ENCODE measurements at places on chromosomes 6 and 20.

DNA sequence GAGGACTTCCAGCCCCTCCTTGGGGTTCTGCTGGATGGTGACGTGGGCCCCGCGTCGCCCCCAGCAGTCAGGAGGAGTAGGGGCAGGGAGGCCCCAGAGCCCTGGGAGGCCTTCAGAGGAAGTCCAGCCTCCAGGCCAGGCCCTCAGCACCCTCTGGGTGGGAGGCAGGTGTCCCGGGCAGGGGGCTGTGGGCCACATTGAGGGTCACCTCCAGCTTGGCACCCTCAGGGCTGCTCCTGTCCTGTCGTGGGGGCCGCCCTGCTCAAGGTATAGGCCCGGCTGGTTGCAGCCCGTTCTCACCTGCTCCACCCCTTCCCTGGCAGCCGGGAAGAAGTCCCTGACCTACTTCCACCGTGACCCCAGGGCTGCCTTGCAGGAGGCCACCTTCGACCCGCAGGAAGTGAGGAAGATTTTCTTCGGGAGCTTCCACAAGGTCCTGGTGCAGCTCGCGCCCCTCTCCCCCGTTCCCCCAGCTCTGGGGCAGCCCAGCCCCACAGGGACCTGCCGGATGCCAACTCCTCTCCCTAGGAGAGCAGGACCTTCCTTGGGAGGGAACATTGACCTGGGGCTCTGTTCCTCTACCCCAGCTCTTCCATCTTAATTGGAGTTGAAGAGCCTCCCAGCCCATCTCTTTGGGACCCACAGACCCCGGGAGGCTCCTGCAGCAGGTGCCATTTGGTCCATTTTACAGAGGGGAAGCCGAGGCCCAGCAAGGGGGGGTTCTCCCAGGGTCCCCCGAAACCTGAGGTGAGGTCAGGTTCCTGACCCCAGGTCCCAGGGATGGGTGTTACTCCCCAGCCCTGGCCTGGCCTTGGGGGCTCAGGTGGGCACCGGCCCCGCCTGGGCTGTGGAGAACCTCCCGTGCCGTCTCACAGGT lies 26.4 kb downstream of the COL20A1 start:
- DNase-seq, result peak; percentile 18

GRCh38 chr20:32010101-32010500 lies at the start of gene CCM2L:
CCM2L (plus strand) TSS chr20:32010438; CDS start chr20:32010455, 17 bp downstream.
- DNase-seq, result no peak

GRCh38 chr6:14518515-14519217 lies 401.1 kb downstream of the CD83 start:
- DNase-seq, result no peak

DNA sequence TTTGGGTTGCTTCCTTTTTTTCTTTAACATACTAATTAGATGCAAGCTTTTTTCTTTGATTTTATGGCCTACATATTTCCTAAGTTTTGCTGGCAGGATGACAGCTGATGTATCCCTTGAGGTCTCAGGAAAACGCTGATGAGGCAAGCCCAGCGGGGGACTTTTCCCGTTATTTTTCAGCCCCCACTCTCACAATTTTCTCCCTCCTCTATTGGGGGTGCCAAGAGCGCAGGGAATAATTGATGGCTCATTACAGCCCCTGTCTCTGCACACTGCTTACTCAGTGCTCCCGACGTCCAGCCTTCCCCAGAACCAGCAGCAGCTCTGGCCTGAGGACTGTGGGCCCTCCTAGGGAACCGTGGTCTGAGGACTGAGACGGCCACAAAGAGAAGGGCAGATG lies 38.6 kb upstream of the VSTM2L start:
- no peak for DNase-seq

GRCh38 chr6:119586250-119586882 lies 236.8 kb upstream of the MAN1A1 start:
- DNase-seq, result no peak

DNA sequence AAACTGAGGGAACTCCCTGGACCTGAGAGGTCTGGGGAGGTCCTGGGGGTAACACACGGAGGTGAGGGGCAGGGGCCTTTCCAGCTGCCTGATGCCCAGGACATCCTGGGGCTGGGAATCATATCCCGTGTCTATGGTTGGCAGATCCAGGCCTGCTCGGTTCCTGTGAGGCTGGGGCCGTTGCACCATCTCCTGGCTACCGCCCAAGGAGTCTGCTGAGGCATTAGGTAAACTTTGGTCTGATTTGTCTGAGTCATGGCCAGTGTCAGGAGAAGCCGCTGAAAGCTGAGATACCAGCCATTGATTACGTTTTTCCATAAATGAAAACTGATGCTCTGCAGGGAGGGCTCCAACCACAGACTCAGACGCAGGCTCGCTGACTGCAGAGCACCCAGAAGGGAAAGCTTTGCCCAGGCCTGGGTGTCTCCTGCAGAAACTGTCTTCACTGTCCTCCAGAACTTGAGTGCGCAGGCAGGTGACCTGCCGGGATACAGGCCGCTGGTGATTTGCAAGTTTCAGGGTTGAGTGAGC lies 14.2 kb downstream of the TRAF3IP2 start:
- no peak for DNase-seq

GRCh38 chr6:36095497-36096391 lies 34.6 kb upstream of the MAPK13 start:
- no peak for DNase-seq

DNA sequence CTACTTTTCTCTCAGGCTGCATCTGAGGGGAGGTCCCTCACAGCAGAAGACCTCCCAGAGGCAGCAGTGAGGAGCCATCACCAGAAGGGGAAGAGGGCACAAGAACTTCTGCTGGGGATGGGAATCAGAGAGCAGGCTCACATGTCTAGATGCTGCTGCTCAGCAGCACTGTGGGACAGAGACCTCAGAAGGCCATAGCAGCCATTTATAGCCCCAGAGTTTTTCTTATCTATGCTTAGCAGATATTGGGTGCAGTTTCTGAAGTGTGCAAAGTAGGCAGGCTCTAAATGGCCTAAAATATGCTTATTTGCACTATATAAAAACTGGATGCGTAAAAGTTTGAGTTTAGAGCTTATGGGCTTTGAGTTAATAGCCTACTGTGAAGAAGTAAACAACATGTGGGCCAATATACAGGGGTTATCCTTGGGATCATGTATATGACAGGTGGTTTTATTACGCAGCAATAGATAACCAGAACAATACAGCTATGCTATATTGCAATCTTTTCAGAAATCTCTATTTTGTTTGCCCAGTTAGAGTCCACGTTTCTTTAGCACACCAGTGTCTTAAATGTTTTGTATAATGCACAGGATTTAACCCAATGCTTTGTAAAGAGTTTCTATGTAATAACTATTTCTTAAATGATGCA lies 60.2 kb upstream of the TMEM244 start:
- no peak for DNase-seq

- no peak for DNase-seq
Observed at GRCh38 chr6:47043286-47043685, 1.2 kb upstream of the ADGRF1 start.

- no peak for DNase-seq
Observed at GRCh38 chr6:16824845-16825685, 63.8 kb upstream of the ATXN1 start.

DNA sequence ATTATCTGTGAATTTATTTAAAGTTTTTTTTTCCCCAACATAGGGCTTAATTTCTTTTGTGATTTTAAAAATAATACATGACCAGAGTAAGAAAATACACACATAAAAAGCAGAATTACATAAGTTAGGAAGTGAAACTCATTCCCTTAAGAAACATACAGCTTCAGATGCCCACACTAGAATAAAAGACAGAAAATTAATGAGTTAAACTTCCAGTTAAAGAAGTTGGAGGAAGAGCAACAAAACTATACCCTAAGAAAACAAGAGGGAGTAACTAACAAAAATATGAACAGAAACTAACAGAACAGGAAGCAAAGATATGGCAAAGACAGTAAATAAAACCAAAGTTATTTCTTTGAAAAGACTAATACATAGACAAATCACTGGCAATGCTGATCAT lies 107.6 kb upstream of the CEP85L start:
- no peak for DNase-seq

GRCh38 chr6:151630991-151631655 lies 137.3 kb downstream of the CCDC170 start:
- no peak for DNase-seq

DNA sequence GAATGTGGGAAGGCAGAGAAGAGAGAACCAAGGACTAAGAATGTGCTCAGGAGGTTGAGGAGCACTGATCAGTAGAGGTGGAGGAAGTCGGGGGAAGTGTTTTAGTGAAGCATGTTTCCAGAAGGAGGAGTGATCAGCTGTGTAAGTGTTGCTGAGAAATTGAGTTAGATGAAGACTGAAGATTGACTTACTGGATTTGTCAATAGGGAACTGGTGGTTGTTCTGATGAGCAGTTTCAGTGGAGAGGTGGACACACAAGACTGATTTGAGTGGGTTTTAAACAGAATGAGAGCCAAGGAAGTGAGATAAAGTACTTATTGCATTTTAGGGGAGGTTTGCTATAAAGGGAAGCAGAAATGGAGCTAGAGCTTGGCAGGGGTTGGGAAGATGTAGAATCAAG lies 182.6 kb downstream of the CDKAL1 start:
- no peak for DNase-seq

DNA sequence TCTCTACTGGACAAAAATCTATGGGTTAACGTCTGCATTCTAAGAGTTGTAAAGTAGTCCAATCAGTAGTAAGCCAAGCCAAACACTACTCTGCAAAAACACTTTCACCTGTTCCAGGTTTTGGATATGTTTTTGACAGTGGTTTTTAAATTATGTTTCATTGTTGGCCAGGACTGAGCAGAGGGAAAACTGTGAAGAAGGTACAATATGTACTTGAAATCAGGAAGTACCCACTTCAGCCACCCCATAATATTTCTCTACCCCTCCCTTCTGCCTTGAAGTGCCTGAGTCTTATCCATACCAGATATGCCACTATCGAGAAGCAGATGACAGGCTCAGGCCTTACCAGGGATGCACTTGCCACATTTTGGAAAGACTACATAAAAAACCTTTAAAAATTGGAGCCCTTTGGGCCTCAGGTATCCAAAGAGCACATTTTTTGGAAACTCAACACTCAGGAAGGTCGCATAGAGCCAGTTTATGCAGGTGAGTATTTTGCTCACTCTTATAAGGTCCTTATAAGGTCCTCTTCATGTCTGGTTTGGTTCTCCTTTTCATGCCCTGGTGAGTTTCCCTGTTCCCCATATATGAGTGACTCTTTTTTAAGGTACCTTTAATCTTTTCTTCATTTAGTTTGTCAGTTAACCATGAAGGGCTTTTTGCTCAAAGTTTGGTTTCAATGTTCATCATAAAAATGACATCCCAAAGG lies 859.3 kb upstream of the FLRT3 start:
- no peak for DNase-seq

GRCh38 chr6:22896696-22897095 lies 327.3 kb downstream of the HDGFL1 start:
- no peak for DNase-seq

GRCh38 chr20:63829945-63830835 lies 874 bp downstream of the ZBTB46 start:
- DNase-seq, result peak; percentile 51

DNA sequence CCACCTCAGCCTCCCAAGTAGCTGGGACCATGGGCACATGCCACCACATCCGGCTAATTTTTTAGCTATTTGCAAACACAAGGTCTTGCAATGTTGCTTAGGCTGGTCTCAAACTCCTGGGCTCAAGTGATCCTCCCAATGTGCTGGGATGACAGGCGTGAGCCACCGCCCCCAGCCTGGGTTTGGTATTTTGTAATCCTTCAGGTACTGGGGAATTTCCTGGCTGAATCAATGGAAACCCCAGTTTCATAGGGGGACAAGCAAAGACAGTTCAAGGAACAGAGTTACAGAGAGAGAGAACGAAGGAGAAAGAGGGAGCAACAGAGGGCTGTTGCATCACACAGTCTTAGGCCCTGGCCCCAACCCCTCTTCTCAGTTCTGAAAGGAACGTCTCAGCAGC lies 35.7 kb downstream of the RAB44 start:
- DNase-seq, result no peak

GRCh38 chr6:113067612-113068275 lies 720.6 kb downstream of the RFPL4B start:
- no peak for DNase-seq

DNA sequence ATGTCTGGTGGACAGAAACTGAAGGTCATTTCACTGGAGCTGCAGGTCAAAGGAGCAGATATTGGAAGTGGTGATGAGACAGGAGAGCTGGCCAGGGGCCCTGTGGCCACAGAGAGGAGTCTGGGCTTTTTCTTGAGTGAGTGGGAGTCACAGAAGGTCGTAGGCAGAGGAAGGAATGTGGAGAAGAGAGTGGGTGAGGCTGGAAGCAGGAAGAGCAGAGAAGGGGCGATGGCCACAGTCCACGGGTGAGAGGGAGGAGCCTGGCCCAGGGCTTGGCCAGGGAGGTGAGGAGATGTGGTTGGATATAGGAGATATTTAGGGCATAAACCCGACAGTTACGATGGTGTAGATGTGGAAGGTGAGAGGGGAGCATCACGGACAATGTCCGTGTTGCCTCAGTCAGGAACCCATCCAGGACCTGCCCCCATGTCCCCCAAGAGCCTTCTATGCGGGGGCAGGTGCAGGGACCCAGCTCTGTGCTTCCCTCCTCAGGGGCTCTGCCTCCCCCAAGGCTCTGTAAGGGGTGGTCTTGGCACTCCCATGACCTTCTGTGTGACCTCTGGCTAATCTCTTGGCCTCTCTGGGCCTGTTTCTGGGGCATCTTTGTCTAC lies 150.5 kb upstream of the PTPN1 start:
- no peak for DNase-seq

DNA sequence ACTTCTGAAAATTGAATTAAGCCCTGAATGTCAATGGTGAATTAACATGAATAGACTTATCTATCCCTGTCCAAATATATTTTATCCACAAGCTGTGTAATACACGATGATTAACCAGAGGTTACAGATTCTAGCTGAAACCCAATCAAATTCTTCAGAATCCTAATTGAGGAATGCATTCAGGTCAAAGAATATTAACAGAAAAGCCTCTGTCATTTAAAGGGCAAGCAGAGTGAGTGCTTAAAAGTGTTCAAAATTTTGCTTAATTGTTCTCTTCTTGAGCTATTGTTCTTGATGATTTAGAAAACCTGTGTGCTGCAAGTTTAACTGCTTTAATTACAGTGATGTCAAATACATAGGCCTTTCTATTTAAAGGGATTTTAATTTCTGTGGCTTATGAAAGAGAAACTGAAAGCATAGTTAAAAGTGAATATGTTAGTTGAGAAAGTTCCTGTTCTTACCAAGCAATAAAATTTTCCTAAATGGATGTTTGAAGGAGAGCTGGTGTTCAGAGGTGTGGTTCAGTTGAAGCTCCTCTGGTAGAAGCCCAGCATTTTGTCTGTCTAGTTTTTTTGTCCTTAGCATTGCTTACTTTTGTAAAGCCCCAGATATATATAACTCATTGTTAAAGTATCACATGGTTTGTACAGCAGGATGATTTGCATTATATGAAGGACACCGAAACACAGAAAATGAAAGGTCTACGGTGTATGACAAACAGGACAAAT lies 466.3 kb upstream of the PLCB4 start:
- DNase-seq, result no peak

- no peak for DNase-seq
Observed at GRCh38 chr20:44646023-44646640, 5.4 kb downstream of the ADA start.

GRCh38 chr20:20167698-20168097 lies 115.4 kb downstream of the CFAP61 start:
- DNase-seq, result no peak

GRCh38 chr6:136647363-136647852 lies 97.2 kb upstream of the MAP7 start:
- DNase-seq, result no peak

Data from mesothelial cell of epicardium (in vitro differentiated cells).